Naive thymus-derived CD4-positive, alpha-beta T cell (primary cell): ENCODE measurements at places on chromosomes 13 and 19. TPM values are rescaled to one million over a fixed set of nuclear protein-coding genes. Genes with fewer than 3 reads are reported as not detected.

DNA sequence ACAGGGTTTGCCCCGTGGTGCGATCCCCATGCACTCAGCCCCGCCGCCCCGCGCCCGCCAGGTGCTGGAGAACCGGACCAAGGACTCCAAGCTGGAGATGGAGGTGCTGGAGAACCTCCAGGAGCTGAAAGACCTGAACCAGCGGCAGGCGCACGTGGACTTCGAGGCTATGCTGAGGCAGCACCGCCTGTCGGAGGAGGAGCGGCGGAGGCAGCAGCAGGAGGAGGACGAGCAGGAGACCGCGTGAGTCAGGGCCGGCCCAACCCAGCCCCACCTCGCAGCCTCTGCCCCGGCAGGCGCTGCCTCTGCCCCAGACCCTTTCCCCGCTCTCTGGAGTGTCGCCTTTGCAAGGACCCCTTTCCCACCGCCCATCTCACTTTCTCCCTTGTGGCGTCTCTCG is 11.3 kb downstream of the YJU2 start:
- no peaks in the 10 kb centered on the region for H3K4me1 ChIP-seq
- H3K27ac ChIP-seq: no peak overlapping the region
- peaks cover 18% of the 10 kb centered on the region for H3K36me3 ChIP-seq
- no peak overlapping the region for H3K4me3 ChIP-seq

DNA sequence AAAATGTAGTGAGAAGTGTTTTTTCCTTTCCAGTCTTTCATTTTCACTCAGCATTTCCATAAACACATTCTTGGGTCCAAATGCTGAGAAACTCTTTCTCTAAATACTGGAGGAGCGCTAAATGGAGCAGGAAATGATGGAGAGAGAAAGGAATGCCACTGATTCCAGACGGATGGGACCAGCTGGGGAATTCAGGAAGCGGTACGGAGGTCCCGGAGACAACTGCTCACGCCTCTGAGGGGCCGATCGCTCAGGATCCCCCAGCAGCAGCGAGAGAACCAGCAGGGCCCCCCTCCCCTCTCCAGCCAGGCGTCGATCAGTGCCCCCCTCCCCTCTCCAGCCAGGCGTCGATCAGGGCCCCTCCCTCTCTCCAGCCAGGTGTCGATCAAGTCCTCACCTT is 13.2 kb downstream of the RASA3 start:
- no peak for DNase-seq
- H3K27ac ChIP-seq: peak overlapping the region; percentile 72
- peak overlapping the region; percentile 17 for H3K4me3 ChIP-seq
- H3K36me3 ChIP-seq: no peaks in the 10 kb centered on the region
- H3K27me3 ChIP-seq: no peaks in the 10 kb centered on the region

The LRG1 gene
- 0.66 TPM for total RNA-seq

DNA sequence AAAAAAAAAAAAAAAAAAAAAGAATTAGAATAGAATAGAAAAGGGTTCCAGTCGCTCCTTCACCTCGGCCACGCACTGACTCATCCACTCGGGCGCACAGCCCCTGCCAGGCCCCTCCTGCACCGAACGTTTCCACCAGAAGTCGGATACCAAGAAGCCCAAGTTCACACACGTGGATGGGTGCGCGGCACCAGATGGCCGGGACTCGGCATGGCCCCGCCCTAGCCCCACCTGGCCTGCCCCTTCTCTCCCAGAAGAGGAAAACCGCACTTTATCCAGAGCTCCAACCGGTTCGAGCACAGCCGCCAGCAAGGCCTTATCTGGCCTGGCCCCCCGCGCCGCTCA is 5.9 kb downstream of the PRR36 start:
- H3K27ac ChIP-seq: peak overlapping the region; percentile 69
- peaks cover 19% of the 10 kb centered on the region for H3K4me1 ChIP-seq
- peak overlapping the region; percentile 74 for H3K4me3 ChIP-seq
- no peaks in the 10 kb centered on the region for H3K36me3 ChIP-seq

GRCh38 chr19:49338023-49338677 is 2.9 kb downstream of the CD37 start:
- no peaks in the 10 kb centered on the region for H3K36me3 ChIP-seq
- peaks cover 45% of the 10 kb centered on the region for H3K4me1 ChIP-seq
- no peak overlapping the region for H3K4me3 ChIP-seq
- H3K27ac ChIP-seq: peak overlapping the region; percentile 86

- no peaks in the 10 kb centered on the region for H3K4me1 ChIP-seq
- no peak for DNase-seq
- no peaks in the 10 kb centered on the region for H3K27me3 ChIP-seq
- H3K27ac ChIP-seq: no peak overlapping the region
- H3K4me3 ChIP-seq: no peak overlapping the region
Observed at GRCh38 chr19:45311621-45312020, 11.1 kb downstream of the CKM start.

The OR7C2 gene
- not detected for total RNA-seq

The IRF2BP1 gene
- 15.2 and 16.4 TPM in 2 replicates for total RNA-seq

The CYP4F8 gene
- total RNA-seq: not detected

DNA sequence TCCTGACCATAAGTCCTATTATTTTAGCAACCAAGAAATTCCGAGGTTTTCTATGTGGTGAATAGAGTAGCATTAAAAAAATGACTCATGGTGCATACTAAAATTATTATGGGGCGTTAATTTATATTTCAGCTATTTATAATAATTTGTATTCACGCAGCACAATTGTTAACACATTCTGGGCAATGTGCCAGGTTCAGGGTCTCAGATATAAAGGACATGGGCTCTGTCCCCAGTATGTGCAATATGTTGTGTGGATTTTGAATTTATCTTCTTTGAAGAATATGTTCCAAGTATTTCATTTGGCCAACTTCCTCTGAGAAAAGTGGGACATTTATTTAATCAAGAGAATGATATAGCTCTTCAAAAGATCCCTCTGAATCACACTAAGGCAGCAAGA is 1434.7 kb upstream of the PRR20A start:
- no peaks in the 10 kb centered on the region for H3K4me1 ChIP-seq
- no peak overlapping the region for H3K27ac ChIP-seq
- H3K4me3 ChIP-seq: no peak overlapping the region
- H3K27me3 ChIP-seq: no peaks in the 10 kb centered on the region

DNA sequence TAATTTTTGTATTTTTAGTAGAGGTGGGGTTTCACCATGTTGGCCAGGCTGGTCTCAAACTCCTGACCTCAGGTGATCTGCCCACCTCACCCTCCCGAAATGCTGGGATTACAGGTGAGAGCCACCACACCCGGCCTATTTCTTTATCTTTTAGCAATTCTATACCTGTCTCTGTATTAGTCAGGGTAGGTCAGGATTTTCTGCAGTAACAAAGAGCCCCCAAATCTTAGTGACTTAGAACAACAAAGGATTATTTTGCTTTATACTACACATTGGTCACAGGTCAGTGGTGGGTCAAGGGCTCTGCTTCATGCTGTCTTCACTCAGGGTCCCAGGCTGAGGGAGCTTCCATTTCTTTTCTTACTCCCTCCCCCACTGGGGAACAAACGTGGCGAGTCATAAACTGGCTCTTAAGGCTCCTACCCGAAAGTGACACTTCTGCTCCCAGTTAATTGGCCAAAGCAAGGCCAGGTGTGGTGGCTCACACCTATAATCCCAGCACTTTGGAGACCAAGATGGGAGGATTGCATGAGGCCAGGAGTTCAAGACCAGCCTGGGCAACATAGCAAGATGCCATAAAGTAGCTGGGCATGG is 6.8 kb downstream of the ITPKC start:
- H3K27ac ChIP-seq: no peak overlapping the region
- H3K36me3 ChIP-seq: no peaks in the 10 kb centered on the region
- DNase-seq: no peak
- H3K4me1 ChIP-seq: peaks cover 15% of the 10 kb centered on the region
- H3K4me3 ChIP-seq: no peak overlapping the region

GRCh38 chr13:46097015-46097414 is 7.8 kb downstream of the CPB2 start:
- H3K27me3 ChIP-seq: no peaks in the 10 kb centered on the region
- no peak for DNase-seq
- H3K27ac ChIP-seq: no peak overlapping the region
- no peak overlapping the region for H3K4me3 ChIP-seq
- H3K36me3 ChIP-seq: no peaks in the 10 kb centered on the region

The ZNF44 gene
- total RNA-seq: 66.2 TPM

The NOTCH3 gene
- 0.19 TPM for total RNA-seq

The CEACAM16 gene
- total RNA-seq: not detected in 2 replicates

DNA sequence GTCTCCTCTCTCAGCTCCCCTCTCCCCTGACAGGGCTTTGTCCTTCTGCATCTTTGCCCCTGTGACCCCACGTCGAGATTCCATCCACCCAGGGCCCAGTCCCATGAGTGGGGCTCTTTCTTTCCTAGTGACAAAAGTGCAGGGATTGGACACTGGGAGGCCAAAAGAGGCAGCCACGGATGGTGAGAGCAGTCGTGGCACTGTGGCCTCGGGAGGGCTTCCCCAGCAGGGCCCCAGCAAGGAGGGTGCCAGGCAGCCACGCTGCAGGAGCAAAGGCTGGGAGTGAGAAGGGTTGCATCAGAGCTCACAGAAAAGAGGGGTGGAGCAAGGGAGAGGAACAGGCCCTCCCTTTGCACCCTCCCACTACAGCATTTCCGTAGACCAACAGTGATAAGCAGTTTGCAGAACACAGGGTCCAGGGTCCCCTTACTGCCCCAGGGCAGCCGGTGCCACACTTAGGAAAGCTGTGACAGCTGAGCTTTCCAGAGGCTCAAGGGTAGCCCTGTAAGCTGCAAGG is 4.9 kb downstream of the ZSCAN1 start:
- no peaks in the 10 kb centered on the region for H3K36me3 ChIP-seq
- no peak overlapping the region for H3K27ac ChIP-seq
- DNase-seq: no peak
- H3K4me3 ChIP-seq: no peak overlapping the region
- H3K4me1 ChIP-seq: no peaks in the 10 kb centered on the region

- DNase-seq: no peak
- no peaks in the 10 kb centered on the region for H3K27me3 ChIP-seq
- no peak overlapping the region for H3K4me3 ChIP-seq
- H3K27ac ChIP-seq: no peak overlapping the region
Observed at GRCh38 chr13:30851697-30852096, 54.4 kb upstream of the MEDAG start.

The COMP gene
- not detected for total RNA-seq

DNA sequence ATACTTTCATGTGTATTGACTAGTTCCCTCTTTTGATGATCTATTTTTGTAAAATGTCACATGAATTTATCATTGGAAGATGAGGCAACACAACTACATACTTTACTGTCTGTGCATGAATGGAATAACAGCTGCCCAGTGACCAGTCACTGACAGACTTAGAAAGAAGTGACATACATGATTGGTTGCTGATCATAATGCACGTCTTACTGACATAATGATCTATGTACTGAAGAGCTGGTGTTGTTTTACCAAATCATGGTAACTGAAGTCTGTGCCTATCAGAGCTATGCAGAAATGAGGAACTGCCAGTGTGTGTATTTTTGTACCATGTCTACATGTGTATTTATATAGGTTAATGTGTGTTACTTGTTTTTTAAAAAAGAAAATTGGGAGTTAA is 26.5 kb downstream of the GPR18 start:
- no peak overlapping the region for H3K4me3 ChIP-seq
- peaks cover 34% of the 10 kb centered on the region for H3K4me1 ChIP-seq
- no peak overlapping the region for H3K27ac ChIP-seq
- no peaks in the 10 kb centered on the region for H3K27me3 ChIP-seq
- no peaks in the 10 kb centered on the region for H3K36me3 ChIP-seq

GRCh38 chr19:43928820-43929219 is 6.3 kb downstream of the ZNF45 start:
- no peak overlapping the region for H3K4me3 ChIP-seq
- DNase-seq: no peak
- no peak overlapping the region for H3K27ac ChIP-seq

- H3K27me3 ChIP-seq: no peaks in the 10 kb centered on the region
- no peak overlapping the region for H3K27ac ChIP-seq
- no peak overlapping the region for H3K4me3 ChIP-seq
Observed at GRCh38 chr19:56751078-56751489, 79.5 kb upstream of the ZNF835 start.

DNA sequence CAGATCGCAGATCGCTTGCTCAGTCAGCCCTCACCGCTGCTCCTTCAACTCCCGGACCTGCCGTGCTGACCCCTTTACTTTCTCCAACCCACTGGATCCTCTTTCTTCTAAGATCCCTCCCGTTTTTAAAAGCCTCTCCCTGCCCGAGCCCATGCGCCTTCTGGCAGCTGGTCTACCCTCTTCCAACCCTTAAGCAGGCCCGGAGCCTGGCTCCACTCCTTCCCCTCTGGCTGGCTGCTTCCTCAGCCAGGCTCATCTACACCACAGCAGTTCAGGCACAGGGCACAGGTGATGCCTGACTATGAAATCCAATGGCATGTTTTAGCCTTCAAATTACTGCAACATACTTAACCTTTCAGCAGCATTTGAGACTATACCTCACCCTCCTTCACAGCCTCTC is 63.8 kb upstream of the PABPC3 start:
- no peak overlapping the region for H3K27ac ChIP-seq
- DNase-seq: no peak
- H3K4me1 ChIP-seq: no peaks in the 10 kb centered on the region
- no peaks in the 10 kb centered on the region for H3K36me3 ChIP-seq
- H3K4me3 ChIP-seq: no peak overlapping the region

- H3K4me1 ChIP-seq: no peaks in the 10 kb centered on the region
- H3K27ac ChIP-seq: no peak overlapping the region
- H3K4me3 ChIP-seq: no peak overlapping the region
- H3K27me3 ChIP-seq: no peaks in the 10 kb centered on the region
- no peaks in the 10 kb centered on the region for H3K36me3 ChIP-seq
Observed at GRCh38 chr13:55439450-55439849, 1701.3 kb upstream of the PRR20A start.

The IGFL3 gene
- not detected for total RNA-seq
